ENCODE measurements at places on chromosomes 16 and 17.
A peak's percentile ranks its signal among the peaks of the same experiment; 100 is the strongest.

GRCh38 chr16:46908540-46909372 lies 24.6 kb downstream of the GPT2 start:
- DNase-seq: peak; percentile 86

- DNase-seq: no peak
Measured at GRCh38 chr16:55500530-55501011, 8.3 kb upstream of the LPCAT2 start.

GRCh38 chr17:57580055-57580739 lies 164.9 kb downstream of the CCDC182 start:
- DNase-seq: no peak

GRCh38 chr16:87058728-87059250 lies 258.4 kb downstream of the C16orf95 start:
- no peak for DNase-seq

DNA sequence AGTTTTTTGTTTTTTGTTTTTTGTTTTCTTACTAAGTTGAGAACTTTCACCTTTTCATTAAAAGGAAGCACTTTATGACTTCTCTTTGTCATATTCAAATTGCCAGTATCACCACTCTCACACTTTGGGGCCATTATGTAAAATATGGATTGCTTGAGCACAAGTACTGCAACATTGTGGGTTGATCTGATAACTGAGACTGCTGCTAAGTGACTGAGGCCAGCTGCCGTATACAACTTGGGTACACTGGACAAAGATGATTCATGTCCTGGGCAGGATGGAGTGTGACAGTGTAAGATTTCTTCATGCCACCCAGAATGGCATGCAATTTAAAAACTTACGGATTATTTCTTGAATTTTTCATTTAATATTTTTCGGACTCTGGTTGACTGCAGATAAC lies 7.8 kb downstream of the TTC19 start:
- no peak for DNase-seq

- DNase-seq: no peak
Measured at GRCh38 chr16:53281280-53281679, 153.0 kb upstream of the RBL2 start.

- peak; percentile 62 for DNase-seq
Measured at GRCh38 chr17:49739641-49740271, 24.2 kb downstream of the FAM117A start.

DNA sequence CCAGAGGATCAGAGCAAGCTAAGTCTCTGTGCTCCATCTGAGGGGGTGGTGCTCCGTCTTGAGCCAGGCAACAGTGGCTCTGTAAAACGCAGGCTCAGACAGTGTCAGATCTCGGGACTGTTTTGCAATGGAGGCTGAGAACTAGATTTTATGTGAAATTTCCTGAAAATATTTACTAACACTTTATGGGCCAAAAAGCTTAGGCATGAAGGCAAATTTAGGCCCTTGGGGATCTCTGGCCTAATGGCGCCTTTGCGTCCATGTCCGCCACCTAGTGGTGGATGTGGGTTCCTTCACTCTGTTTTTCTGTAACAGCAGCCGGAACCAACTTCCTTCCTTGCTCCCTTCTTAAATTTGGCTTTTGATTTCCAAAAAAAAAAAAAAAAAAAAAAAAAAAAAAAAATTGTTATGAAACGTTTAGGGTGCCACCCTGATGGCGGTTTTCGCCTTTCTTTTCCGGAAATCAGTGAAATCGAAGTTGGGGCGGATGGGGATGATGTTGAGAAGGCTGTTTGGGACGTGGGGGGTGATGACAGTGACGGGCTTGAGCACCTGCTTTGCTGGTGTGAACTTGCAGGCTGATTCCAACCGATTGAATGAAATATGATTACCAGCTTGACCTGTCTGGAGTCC lies 14.0 kb upstream of the ELAC2 start:
- peak; percentile 67 for DNase-seq

DNA sequence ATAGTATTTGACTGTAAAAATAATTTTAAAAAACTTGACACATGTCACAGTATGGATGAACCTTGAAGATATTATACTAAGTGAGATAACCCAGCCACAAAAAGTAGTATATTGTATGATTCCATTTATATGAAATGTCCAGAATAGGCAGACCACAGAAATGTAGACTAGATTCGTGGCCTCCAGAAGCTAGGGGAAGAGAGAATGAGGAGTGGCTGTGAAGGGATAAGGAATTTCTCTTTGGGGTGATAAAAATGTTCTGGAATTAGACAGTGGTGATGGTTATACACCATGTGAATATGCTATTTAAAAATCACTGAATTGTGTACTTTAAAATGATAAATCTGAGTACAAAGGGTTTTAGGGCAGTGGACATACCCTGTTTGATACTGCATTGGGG lies 253.1 kb upstream of the DYNLRB2 start:
- no peak for DNase-seq

DNA sequence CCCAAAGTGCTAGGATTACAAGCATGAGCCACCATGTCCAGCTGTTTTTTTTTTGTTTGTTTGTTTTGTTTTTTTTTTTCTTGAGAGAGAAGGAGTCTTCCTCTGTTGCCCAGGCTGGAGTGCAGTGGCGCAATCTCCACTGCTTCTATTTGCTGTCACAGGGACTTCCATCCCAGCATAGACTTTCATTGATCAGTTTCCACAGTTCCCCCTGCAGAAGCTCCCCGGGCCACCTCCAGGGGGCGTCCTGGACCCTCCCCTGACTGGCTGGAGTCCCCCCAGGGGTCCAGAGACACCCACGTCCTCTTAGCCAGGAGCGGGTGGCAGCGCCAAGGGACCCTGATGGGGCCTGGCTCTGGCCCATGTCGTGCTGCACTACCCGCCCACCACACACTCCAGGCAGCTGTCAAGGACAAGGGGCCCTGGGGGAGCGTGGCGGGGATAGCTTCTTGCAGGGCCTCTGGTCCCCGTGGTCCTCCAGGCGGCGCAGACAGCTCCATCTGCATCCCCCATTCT lies 3.1 kb upstream of the NPW start:
- DNase-seq: peak; percentile 30

GRCh38 chr17:79612468-79613194 lies 1.8 kb upstream of the RBFOX3 start:
- DNase-seq: peak; percentile 80

DNA sequence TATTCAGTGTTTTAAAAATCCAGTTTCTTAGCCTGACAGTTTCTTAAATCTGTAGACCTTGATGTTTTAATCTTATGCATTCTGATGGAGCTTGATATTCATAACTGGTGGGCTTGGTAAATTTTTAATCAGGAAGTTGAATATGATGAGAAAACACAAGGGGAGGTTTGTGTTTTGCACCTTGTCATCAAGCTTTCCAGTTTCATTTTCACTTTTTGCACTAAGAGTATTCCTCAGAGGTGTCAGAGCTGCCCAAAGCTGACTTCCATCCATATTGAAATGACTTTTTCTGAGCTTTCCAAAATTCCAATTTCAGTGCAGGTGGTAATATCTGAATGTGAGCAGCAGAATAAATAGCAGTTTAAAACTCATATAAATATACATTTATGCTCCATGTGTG lies 555.0 kb upstream of the RBFOX1 start:
- DNase-seq: no peak

- DNase-seq: no peak
Measured at GRCh38 chr16:85170590-85171003, 58.3 kb upstream of the CIBAR2 start.

DNA sequence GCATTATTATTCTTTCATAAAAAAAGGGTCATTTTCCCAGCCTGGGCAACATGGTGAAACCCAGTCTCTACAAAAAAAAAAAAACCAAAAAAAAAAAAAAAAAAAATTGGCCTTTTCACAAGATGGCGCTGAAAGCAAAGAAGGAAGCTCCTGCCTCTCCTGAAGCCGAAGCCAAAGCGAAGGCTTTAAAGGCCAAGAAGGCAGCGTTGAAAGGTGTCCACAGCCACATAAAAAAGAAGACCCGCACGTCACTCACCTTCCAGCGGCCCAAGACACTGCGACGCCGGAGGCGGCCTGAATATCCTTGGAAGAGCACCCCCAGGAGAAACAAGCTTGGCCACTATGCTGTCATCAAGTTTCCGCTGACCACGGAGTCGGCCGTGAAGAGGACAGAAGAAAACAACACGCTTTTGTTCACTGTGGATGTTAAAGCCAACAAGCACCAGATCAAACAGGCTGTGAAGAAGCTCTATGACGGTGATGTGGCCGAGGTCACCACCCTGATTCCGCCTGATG lies 4.9 kb upstream of the PGAP6 start:
- no peak for DNase-seq

DNA sequence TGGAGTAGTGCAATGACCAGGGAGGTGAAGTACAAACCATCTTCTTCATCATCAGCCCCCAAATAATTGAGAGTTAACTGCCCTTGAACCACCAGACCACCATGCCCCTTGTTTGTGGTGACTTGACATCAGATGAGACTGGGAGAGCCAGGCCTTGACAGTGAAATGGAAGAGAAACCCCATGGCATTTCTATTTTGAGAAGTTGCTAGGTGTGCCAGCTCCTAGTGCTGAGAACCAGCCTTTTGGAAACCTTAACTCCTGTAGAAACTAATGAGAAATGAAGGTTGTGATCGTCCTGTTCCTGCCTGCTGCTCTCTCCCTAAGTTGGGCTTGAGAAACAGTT lies 2.8 kb downstream of the TMEM94 start:
- no peak for DNase-seq

DNA sequence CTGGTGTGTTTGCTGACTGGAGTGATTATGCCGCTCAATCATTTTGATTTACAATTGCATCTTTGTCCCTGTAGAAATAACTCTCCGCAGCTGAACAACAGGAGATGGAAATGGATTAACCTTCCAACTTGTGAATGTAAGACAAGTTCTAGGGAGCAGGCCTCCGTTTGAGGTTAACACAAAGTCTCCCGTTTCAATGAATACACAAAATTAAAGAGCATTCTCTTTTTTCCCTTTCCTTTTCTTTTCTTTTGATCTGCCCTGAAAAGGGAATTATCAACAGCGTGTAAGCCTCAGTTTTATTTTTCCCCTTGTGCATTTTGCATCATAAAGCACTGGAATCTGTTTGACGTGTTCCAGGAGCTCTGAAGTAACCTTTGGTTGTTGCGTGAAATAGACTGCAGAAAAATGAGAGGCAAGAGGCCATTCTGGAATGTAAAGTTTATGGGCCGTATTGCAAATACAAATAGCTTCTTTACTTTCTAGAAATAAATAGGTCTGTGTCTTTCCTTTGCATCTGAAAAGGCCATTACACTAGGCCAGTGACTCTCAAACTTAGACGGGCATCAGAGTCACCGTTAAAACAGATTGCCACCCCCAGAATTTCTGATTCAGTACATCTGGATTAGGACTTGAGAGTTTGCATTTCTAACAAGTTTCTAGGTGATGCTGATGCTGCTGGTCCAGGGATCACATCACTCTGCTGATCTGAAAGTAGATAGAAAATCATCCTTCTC lies 164.7 kb downstream of the ZNF18 start:
- DNase-seq: no peak

DNA sequence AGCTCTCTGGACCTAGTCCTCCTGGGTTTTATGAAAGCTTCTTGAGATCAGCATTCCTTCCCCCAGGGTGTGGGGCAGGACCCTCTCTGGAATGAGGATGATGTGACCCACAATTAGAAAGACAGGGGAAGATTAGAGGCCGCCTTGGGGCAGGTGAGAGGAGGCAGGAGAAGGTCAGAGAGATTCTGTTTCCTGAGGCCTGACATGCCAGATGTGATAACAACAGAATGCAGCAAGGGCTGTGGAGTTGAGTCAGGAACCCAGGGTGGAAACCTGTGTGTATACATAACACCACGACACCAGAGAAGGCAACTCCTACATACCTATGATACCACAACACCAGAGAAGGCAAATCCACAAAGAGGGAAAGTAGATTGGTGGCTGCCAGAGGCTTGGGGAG lies 5.4 kb upstream of the SLC5A10 start:
- DNase-seq: peak; percentile 87

- DNase-seq: peak; percentile 40
Measured at GRCh38 chr17:41777574-41778188, 8.8 kb downstream of the JUP start.
